ACHN (cell line): ENCODE measurements at places on chromosomes 2 and 18.

DNA sequence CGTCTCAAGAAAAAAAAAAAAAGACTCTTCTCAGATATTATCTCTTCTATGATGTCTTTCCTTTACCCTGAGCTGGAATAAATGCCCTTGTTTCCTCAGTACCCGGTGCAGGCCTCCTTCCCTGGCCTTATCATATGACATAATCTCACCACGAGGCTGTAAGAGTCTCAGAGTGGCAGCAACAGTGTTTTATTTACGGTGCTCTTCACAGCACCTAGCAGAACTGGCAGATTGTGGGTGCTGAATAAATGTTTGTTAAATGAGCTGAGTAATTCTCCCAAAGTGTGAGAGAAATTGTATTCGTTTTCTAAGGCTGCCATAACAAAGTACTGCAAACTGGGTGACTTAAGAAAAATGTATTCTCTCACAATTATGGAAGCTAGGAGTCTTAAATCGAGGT is 82.8 kb upstream of the CD28 start:
- no peak for DNase-seq

- no peak for DNase-seq
Measured at GRCh38 chr2:70369082-70369481, 67.2 kb upstream of the FAM136A start.

GRCh38 chr18:49849331-49850217 is 36.2 kb upstream of the ACAA2 start:
- peak; percentile 91 for DNase-seq

DNA sequence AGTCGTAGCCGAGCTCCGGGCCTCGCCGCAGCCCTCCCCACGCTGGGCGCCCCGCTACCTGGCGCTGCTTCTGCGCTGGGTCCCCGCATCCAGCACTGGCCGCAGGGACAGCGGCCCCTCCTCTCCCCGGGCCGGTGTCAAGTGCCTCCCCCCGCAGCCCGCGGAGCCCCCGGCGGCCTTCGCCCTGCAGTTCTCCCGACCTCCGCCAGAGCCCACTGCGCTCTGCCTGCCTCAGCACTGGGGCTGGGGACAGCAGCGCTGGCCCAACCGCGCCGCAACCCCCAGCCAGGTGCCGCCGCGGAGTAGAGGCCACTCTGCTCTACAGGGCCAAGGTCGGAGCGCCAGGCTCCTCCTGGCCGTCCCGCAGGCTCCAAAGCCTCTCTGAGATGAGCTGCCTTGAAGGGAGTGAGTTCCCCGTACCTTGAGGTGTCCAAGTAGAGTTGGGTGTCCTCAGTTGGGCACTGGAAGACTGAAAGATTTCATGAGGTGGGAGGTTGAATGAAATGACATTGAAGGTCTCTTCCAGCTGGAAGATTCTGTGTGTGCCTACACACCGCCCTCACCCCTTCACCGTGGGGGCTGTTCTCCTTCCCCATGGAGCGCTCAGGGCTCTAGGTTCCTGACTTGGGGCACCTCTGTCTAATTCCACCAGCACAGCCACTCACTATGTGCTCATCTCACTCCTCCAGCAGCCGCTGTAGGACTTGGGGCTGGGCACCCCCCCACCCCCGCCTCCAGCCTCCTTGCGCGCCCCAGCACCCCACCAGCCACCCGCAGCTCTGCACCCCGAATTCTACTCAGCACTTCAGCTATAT is 854 bp upstream of the DNMT3A start:
- DNase-seq: peak; percentile 91

GRCh38 chr2:185360776-185361175 is 377.8 kb upstream of the FSIP2 start:
- DNase-seq: no peak
